ENCODE measurements at places on chromosomes 3 and 15. TPM values are rescaled to one million over a fixed set of nuclear protein-coding genes. Genes with fewer than 3 reads are reported as not detected.

ZNF621 gene
- 8.2 TPM for total RNA-seq

GPR149 gene
- total RNA-seq, result not detected

SLC9C1 gene
- total RNA-seq, result not detected

CRYGS gene
- 0.65 TPM for total RNA-seq

KATNBL1 gene
- total RNA-seq, result 58.5 TPM

SERINC4 gene
- not detected for total RNA-seq

All from epithelial cell of umbilical artery (primary cell).